ENCODE measurements at places on chromosomes 11 and 22. TPM values are rescaled to one million over a fixed set of nuclear protein-coding genes. Genes with fewer than 3 reads are reported as not detected.

The OR2AG1 gene
- total RNA-seq, result not detected

DNA sequence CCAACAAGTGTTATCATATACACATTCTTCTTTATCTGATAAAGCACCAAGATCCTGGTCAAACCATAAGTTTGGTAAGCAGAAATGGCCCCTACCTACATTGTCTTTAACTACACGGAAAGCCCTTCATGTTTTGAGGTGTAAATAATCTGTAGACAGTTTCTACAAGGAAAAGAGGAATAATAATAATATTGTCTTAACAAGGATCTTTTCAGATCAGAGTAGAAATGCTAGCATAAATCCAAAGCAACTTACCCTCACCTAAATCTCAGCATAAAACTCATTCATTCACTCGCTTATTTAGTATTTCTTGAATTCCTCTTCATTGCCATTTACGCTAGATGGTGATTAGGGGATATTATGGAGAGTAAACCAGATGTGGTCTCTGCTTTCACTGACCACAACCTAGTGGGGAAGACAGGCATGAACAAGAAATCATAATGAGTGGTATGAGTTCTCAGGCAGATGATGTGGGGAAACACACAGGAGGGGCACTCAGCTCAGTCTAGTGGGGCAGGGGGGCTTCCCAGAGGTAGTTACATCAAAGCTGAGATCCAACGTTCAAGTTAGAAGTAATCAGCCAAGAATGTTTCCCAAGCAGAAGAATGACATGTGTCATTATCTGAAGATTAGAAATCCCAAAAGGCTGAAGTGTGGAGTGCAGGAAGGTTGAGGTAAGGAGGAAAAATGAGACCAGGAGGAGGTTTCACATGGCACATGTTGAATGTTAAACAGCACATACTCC, 65.4 kb upstream of the ZC3H12C start:
- no peak for DNase-seq

- DNase-seq, result peak; percentile 31
Measured at GRCh38 chr11:10900681-10901415, 43.0 kb upstream of the ZBED5 start.

DNA sequence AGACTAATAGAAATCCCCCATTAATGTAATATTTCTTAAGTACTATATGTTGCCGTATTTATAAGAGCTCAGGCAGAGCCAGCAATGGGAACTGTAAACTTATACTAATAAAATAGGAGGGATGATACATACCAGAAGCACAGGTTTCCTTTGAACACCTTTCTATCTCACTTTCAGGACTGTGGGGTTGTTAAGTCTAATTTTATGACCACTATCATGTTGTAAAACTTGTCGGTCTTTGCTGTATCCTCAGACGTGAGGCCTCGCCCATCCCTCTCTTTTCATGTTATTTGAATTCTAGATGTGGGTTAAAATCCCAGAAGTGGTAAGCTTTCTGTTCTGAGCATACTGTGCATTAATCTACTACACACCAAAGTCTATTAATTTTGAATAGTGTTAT, 1083.5 kb upstream of the TENM4 start:
- no peak for DNase-seq

- DNase-seq, result peak; percentile 85
Measured at GRCh38 chr11:118930094-118930712, 4.5 kb upstream of the BCL9L start.

DNA sequence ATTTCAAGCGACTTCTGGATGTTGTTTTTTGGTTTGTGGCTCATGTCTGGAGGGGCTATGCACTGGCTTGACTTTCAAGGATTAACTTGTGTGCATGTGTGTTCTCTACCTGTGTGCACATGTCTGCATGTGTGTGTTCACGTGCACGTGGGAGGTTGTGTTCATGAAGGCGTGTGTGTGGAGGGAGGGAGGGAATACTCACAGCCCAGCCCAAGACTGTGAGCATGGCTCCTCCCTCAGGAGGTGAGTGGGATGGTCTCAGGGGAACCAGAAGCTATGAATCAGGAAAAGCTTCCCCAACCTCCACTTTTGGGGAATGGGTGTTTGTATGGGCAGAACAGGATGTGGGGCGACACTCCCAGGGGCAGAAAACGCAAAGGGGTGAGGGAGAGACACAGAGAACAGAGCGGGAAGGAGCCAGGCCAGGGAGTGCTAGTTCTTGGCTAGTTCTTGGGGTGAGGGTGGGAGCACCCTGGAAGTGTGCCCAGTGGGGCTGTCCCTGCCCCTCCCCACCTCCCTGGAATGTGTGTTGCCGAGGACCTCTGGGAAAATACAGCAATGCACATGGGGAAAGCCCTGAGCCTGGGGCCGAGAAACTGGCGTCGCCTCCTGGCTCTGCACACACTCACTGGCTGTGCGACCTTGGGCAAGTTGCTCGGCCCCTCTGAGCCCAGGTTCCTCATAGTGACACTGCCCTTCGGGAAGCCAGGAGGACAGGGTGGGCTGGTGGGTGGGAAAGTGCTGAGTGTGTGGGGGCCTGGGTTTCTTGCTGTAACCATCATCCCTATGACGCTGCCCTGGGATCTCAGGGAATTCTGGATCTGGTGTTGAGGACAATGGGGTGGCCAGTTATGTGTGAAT, 16.9 kb upstream of the ALX4 start:
- DNase-seq, result no peak

GRCh38 chr11:10920205-10920604, 62.4 kb upstream of the ZBED5 start:
- no peak for DNase-seq

The PARVG gene
- 3.2 TPM for total RNA-seq

The NPAS4 gene
- total RNA-seq, result not detected

The ADORA2A gene
- 2.1 TPM for total RNA-seq

GRCh38 chr11:19474954-19475721, 234.4 kb upstream of the E2F8 start:
- no peak for DNase-seq
